Hematopoietic multipotent progenitor cell (in vitro differentiated cells): ENCODE measurements at places on chromosomes 7 and 10.

DNA sequence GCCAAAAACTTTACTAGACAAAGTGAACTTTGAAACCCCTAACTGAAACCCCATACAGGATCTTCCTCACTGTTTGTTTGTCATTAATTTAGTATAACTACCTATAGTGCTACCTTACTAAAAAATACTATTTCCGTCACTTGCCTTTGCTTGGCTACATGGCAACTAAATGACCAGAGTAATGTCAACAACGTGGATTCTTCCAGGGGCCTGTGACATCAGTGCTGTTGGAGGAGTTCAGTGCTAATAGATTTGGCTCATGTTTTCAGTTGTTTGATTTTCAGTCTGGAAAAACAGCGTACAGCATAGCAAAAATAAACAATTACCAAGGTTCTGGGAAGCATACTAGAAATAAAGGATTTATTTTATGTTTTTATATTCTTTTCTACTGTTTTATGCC is 3.0 kb upstream of the ASB15 start:
- DNase-seq = no peak

GRCh38 chr7:106693677-106694353 is 32.9 kb upstream of the CCDC71L start:
- DNase-seq = peak; percentile 22

DNA sequence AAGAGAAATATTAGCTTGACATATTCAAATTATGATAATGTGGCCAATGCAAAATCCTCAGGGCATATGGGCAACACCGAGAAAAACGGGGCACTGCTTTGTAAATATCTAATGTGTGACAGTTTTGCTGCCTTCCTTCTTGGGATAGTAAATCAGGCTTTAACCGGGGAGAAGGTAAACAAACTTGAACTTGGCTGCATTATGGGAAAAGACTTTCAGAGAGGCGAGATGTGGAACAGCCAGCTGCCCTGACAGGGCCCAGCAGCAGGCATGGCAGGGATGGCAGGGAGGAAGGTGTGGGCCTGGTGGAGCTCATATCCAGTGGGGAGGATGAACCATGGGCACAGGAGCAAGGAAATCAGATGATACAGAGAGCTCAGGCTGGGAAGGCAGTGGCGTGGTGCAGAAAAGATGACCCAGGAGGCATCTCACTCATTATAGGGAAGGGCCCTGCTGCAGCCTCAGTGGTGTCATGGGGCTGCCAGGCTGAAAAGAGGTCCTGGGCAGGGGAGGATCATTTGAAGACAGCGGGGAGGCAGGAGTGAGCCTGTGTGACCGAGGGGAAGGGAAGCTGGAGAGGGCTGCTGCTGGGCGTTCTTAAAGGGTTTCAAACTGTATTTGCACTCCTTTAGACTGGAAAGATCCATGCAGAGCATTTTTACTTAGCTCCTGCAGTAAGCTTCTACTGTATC is 26.7 kb downstream of the CXCL12 start:
- no peak for DNase-seq

- no peak for DNase-seq
Observed at GRCh38 chr10:117005527-117006055, 604 bp upstream of the SHTN1 start.

- DNase-seq = no peak
Observed at GRCh38 chr7:12314199-12314598, 89.5 kb downstream of the VWDE start.

DNA sequence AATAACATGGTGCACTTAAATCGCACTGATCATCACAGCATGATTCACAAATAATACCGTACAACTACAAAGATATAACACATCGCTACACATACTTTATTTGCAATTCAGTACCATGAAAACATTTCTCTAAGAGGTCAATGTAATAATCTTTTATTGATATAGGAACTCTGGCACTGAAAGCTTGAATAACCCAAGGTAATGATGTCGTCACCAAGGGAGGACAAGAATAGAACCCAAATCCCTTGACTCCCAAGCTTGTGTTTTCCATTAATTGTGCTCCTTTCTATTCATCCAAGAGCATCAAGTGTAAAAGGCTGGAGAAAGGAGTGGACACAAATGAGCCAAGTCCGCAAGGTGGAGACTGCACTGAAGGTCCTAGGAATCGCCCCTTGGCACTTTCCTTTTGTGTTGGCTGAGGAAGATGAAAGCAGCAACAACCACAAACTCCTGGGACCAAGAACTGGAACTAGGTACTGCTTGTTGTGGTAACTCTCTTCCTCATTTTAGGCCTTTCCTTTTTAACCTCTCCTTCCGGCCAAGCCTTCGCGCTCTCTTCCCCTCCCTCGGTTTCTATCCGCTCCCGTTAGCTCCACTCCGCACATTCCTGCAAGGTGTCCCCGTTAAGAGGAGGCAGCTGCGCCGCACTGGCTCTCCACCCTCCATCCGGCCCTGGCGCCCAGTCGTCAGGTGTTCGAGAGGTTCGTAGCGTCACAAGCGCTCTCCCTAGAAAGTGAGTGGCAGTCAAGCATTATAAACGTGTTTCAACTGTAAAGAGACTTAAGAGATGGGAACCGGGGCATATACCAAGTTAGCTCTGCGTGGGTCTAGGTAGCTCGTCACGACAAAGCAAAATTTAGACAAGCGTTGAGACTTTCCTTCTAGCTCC is 1.0 kb upstream of the CBLL1 start:
- peak; percentile 13 for DNase-seq

GRCh38 chr10:95236068-95236903 is 42.2 kb downstream of the ACSM6 start:
- no peak for DNase-seq

GRCh38 chr10:23884670-23885069 is 324.3 kb upstream of the KIAA1217 start:
- DNase-seq = no peak

DNA sequence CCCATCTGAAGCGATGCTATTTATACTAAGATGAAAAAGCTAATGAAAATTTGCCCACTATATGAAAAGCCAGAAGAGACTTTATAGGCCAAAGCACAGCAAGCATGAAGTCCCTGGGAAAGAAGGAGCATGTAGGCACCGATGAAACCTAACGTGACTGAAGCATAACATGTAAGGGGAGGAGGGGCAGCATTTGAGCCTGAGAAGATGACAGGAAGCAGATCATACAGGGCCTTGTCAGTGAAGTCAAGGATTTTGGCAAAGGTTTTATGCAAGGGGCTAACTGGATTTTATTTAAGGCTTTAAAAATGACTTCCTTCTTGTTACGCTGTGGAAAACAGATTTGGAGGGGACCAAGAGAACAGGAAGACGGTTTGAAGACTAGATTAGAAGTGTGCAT is 744.0 kb downstream of the PHTF2 start:
- no peak for DNase-seq

- no peak for DNase-seq
Observed at GRCh38 chr7:142440906-142441411, 183.1 kb upstream of the PRSS58 start.

- DNase-seq = no peak
Observed at GRCh38 chr10:57791546-57791945, 476.1 kb downstream of the IPMK start.

- peak; percentile 65 for DNase-seq
Observed at GRCh38 chr10:93816123-93816747, 58.5 kb downstream of the LGI1 start.

- DNase-seq = no peak
Observed at GRCh38 chr10:126128581-126128980, 232.2 kb downstream of the FANK1 start.

DNA sequence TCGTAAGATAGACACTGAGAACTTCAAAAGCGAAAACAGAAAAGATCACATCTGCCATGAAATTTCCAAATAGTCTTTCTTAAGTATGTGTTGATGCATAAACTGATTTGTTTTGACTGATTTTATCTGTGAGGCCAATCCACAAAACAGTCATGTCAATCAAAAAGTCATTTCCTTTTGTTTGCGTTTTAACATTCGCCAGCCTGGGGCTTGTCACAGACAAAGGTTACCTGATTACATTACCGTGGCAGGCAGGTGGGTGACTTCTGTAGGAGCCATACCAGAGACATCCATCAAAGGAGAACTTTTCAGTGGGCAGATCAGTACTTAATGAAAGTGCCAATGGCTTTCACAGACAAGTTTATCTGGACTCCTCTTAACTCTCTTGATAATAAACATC is 45.5 kb upstream of the BET1 start:
- DNase-seq = no peak

GRCh38 chr7:7653593-7654187 is 13.1 kb downstream of the UMAD1 start:
- DNase-seq = peak; percentile 27

DNA sequence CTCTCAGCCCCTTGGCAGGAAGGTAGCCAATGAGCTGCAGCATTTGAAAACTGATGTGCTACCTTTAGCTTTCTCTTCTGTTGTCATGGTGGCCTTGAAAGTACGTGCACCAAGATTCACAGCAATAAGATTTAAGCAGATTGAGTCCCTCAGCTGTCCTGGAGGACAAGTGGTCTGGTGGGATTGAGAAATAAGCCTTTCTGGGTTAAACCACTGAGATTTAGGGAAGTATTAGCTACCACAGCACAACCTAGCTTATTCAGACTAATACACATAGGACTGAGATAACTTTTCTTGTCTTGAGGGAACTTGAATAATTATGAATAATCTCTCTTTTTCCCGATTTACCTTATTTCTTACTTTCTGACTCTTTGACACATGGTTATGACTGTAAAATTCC is 324.0 kb downstream of the PTEN start:
- DNase-seq = no peak

- DNase-seq = no peak
Observed at GRCh38 chr10:71774916-71775702, 1.8 kb upstream of the VSIR start.

GRCh38 chr10:48603421-48604038 is 1.3 kb downstream of the ARHGAP22 start:
- DNase-seq = no peak
